Activated B cell treated with CpG ODN at 0.5 μM for 24 hours (primary cell): ENCODE measurements at places on chromosomes 3 and 15.

GRCh38 chr3:111547631-111548030 is 5.6 kb downstream of the CD96 start:
- no peak overlapping the region for H3K27ac ChIP-seq
- H3K4me3 ChIP-seq, result no peak overlapping the region
- DNase-seq, result no peak
- peaks cover 3% of the 10 kb centered on the region for H3K36me3 ChIP-seq

DNA sequence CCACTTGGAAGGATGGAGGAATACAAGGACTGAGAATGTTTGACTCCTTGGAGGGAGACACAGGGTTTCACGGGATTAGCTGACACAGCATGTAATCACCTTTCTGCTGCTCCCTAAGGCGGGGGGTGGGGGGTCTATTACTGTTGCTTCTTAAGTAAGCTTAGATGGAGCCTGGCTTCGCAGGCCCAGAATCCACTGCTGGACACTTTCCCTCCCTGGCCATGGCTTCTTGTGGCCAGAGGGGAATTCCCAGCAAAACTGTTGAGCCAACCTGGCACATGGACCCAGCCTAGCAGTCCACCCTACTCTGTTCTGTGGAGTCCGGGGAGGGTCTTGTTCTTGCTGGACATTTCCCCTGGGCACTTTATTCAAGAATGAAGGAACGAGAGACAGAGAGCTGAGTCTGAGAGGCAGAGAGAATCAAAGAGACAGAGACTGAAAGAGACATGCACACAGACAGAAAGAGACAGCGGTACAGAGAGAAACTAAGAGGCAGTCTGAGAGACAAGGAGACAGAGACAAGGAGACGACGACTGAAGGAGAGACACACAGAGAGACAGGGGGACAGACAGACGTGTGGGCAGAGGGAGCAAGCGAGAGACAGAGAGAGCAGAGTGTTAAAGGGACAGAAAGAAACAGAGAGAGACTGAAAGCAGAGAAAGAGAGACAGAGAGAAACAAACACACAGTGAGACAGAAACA is 55.6 kb upstream of the DLG1 start:
- no peak overlapping the region for H3K4me3 ChIP-seq
- H3K36me3 ChIP-seq, result no peaks in the 10 kb centered on the region
- peaks cover 23% of the 10 kb centered on the region for H3K27me3 ChIP-seq
- no peak overlapping the region for H3K27ac ChIP-seq

DNA sequence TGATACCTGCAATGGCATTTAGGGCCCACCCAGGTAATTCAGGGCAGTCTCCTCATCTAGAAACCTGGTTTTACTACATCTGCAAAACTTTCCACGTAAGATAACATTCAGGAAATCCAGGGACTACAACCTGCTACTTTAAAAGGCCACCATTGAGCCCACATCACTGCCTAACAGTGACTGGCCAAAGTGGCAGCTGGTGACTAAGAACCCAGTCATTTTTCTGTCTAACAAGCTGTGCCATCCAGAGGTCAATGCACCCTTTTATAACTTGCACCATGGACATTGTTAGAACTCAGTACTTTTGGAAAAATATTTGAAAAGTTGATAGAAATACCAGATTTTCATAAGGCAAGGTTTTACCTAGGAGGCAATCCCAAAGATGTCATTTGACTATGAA is 492.4 kb downstream of the OTOL1 start:
- H3K4me1 ChIP-seq, result no peaks in the 10 kb centered on the region
- H3K27ac ChIP-seq, result no peak overlapping the region
- no peak for DNase-seq
- no peak overlapping the region for H3K4me3 ChIP-seq
- H3K27me3 ChIP-seq, result no peaks in the 10 kb centered on the region

GRCh38 chr15:88686166-88686565 is 47.4 kb downstream of the ISG20 start:
- peaks cover 14% of the 10 kb centered on the region for H3K4me1 ChIP-seq
- H3K4me3 ChIP-seq, result no peak overlapping the region

- no peak overlapping the region for H3K4me3 ChIP-seq
- no peaks in the 10 kb centered on the region for H3K4me1 ChIP-seq
- H3K27me3 ChIP-seq, result no peaks in the 10 kb centered on the region
- no peak for DNase-seq
Measured at GRCh38 chr3:113590983-113591382, 58.6 kb downstream of the SIDT1 start.

- no peaks in the 10 kb centered on the region for H3K4me1 ChIP-seq
- H3K4me3 ChIP-seq, result no peak overlapping the region
- H3K36me3 ChIP-seq, result no peaks in the 10 kb centered on the region
- no peak overlapping the region for H3K27ac ChIP-seq
Measured at GRCh38 chr3:55156851-55157650, 229.2 kb upstream of the LRTM1 start.

DNA sequence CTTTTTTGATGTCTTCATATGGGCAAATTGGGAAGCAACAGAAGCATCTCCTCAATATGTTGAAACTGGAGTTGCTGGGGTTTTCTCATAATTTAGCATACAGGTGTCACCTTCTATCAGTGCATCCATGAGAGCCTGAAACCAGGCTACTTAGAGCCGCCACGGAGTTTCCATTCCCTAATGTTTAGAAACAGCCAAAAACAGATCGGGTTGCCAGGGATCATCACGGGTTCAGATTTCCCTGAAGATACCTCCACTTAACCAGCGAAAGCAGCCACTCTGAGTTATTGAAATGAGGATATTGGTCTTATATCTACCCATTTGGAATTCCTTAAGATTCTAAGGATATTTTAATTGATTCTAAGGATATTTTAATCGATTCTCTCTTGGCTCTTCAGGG is 14.5 kb downstream of the TERB2 start:
- H3K36me3 ChIP-seq, result no peaks in the 10 kb centered on the region
- no peak overlapping the region for H3K4me3 ChIP-seq
- no peaks in the 10 kb centered on the region for H3K4me1 ChIP-seq
- DNase-seq, result no peak

DNA sequence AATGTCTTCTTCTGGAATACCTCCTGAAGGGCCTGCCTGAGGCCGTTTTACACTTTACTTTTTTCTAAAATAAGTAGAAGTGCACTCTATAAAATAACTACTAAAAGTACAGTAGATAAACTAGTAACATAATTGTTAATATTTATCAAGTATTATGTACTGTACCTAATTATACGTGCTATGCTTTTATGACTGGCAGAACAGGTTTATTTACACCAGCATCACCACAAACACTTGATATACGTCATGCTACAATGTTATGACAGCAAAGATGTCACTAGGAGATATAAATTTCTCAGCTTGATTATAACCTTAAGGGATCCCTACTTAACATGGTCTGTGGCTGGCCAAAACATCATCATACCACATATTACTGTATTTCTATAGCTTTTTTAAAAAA is 29.4 kb downstream of the DLG1 start:
- no peaks in the 10 kb centered on the region for H3K27me3 ChIP-seq
- peaks cover 34% of the 10 kb centered on the region for H3K36me3 ChIP-seq
- H3K4me1 ChIP-seq, result peaks cover 20% of the 10 kb centered on the region
- DNase-seq, result no peak
- no peak overlapping the region for H3K4me3 ChIP-seq

- H3K4me1 ChIP-seq, result no peaks in the 10 kb centered on the region
- DNase-seq, result no peak
- peaks cover 9% of the 10 kb centered on the region for H3K27me3 ChIP-seq
- no peak overlapping the region for H3K27ac ChIP-seq
- no peak overlapping the region for H3K4me3 ChIP-seq
- H3K36me3 ChIP-seq, result no peaks in the 10 kb centered on the region
Measured at GRCh38 chr3:123724306-123724705, 139.5 kb upstream of the HACD2 start.

- H3K27ac ChIP-seq, result no peak overlapping the region
- DNase-seq, result no peak
- H3K27me3 ChIP-seq, result no peaks in the 10 kb centered on the region
- H3K4me1 ChIP-seq, result peaks cover 23% of the 10 kb centered on the region
Measured at GRCh38 chr15:57079446-57079845, 161.0 kb downstream of the TCF12 start.

GRCh38 chr15:95429345-95429744 is 901.2 kb upstream of the NR2F2 start:
- no peaks in the 10 kb centered on the region for H3K36me3 ChIP-seq
- no peaks in the 10 kb centered on the region for H3K4me1 ChIP-seq
- H3K27ac ChIP-seq, result no peak overlapping the region
- H3K27me3 ChIP-seq, result no peaks in the 10 kb centered on the region
- no peak overlapping the region for H3K4me3 ChIP-seq
